ENCODE measurements at places on chromosomes 11 and 22.

- DNase-seq, result no peak
Measured at GRCh38 chr11:11605181-11605580, 16.6 kb downstream of the GALNT18 start.

GRCh38 chr11:10414181-10414580 is 40.9 kb upstream of the AMPD3 start:
- no peak for DNase-seq

- no peak for DNase-seq
Measured at GRCh38 chr11:119624629-119625028, 104.4 kb downstream of the NECTIN1 start.

- no peak for DNase-seq
Measured at GRCh38 chr11:498297-499181, 8.5 kb downstream of the RNH1 start.

DNA sequence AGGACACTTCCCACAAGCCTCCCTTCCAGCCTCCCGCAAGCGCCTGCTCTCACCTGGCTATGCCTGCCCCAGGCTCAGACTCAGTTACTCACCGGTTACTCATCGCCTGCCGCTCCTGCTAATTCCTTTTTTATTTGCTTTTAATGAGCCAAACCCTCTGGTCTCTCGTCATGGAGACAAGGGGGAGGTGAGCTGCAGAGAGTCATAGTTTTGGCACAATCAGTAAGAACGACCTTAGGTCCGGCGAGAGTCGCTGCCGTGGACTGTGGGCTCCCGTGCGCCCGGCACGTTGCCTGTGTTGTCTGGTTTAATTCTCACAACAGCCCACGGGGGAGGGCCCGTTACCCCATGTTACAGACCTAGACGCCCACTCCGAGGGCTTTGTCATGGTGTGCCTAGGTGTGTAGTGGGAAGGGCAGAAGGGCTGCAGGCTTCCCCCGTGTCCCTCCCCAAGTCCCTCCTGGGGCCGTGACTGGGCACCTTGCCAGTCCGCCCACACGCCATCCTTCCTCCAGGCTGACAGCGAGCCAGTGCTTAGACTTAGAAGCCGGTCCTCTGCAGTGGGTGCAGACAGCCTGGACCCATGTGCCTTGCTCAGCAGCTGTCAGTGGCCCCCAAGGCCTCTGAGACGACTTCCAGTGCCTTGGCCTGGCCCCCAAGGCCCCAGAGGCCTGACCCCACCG is 42.2 kb downstream of the WNT7B start:
- DNase-seq, result no peak

DNA sequence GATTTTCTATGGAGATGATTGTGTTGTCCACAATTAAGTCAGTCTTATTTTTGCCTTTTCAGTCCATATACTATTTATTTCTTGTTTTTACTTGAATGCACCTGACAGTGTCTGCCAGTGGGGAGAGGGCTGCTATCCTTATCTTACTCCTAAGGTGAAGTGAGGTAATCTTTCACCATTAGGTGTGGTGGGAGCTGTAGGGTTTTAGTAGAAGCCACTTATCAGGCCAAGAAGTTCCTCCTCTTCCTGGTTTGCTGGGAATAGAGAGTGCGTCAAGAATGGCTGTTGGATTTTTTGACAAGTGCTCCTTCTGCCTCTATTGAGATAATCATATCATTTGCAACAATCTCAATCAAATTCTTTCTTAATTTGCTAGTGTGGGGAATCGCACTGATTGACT is 108.4 kb downstream of the KCNQ1 start:
- DNase-seq, result no peak

DNA sequence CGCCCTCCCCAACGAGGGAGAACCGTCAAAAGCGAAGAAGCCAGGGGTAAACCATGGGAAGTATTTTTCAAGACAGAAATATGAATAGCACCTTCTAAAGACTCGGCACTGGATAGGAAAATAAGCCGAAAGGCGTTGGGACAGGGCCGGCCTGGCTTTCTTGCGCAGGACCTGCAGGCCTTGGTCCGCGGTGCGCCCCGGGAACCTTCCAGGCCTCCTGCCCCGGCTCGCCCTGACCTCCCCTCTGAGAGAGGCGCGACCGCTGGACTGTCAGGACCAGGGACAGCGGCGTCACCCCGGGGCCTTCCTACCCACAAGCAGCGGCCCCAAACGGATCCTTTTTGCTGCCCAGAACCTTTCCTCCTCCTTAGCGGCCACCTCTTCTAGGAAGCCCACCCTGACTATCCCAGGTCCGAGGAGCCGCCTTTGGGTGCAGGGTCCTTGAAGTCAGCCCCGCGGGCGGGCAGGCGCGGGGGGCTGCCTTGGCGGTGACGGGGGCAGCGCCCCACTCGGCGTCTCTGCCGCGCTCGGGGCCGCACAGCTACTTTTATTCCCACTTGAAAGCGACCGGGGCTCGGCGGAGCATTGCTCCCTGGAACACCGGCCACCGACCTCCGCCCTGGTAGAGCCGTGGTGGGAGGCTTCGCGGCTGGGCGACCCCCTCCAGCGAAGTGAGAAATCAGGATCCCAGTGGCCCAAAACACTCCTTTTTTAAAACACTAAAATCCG is 650 bp upstream of the MAPK11 start:
- peak; percentile 78 for DNase-seq

GRCh38 chr11:108468478-108468864 is 1.1 kb upstream of the C11orf65 start:
- no peak for DNase-seq

GRCh38 chr22:46213052-46213451 is 37.0 kb downstream of the CDPF1 start:
- DNase-seq, result no peak

GRCh38 chr11:105911454-105911853 is 110.6 kb downstream of the MSANTD4 start:
- DNase-seq, result no peak

- DNase-seq, result no peak
Measured at GRCh38 chr11:66880496-66881450, 23.9 kb downstream of the LRFN4 start.

DNA sequence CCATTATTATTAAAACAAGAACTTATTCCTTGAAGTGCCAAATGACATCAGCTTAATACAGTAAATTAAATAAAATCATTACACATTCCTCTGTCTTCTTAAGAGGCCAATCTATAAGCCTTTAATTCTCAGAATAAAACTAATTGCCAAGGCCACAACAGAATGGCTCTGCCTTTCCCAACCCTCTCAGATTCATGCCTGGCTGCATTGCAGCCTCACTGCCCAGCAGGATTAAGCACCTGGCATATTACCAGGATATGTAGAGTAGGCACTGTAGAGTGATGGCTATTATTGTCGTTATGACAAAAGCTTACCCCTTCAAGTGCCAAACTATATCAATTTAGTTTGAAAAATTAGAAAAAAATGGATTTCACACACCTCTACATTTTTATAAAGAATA is 9.4 kb upstream of the CALCA start:
- no peak for DNase-seq

GRCh38 chr11:43366677-43367076 is 8.0 kb downstream of the TTC17 start:
- no peak for DNase-seq

DNA sequence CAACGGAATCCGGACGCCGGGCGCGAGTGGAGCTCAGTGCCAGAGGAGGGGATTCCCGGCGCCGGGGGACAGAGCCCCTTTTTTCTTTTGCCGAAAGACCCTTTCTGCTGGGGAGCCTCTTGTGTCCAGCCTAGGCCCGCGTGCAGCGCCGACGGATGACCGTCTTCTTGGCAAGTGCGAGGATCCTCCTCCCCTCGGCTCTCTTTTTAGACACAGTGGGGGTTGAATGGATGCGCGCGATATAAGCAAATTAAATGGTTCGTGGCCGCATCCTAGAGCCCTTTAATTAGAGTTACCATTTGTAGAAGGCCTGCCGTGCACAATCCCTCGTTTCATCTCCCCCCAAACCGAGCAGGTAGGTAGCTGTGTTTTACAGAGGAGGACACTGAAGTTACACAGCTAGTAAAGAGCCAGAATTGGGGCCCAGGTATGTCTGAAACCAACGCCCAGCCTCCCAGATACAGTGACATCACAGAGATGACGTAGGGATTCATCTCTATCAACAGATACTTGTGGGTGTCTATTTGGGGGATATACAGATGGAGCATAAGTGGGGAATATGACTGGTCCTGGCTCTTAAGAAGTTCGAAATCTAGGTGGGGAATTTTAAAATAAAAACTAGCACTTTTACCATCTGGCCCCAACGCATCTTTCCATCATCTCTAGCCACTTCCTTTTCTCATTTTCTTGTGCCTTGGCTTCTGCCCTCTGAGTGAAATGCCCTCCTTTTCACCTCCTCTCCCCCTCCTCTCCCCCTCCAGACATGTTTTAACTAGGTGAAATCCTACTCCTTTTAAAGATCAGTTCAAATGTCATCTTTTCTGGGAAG is 875 bp downstream of the TCP11L1 start:
- peak; percentile 52 for DNase-seq

DNA sequence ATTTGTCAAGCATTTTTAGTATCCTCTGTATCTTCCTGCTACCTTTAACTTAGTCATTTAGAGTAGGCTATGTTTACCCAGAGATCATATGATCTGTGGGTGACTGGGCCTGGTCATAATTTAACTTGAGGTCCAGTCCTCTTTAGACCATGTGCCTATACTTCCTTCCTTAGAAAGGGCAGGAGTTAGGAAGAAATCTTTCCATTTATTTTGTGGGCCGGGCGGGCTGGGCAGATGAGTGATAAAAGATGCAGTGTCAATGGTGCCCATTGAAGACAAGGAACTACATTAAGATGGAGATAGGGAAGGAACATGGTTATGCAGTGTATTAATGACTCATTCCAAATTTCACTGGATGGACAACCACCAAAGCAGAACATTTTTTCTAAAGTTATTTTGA is 30.9 kb upstream of the PDE3B start:
- no peak for DNase-seq

GRCh38 chr22:33772745-33773144 is 147.5 kb downstream of the LARGE1 start:
- no peak for DNase-seq

GRCh38 chr11:62676698-62677097 is 2.2 kb downstream of the UBXN1 start:
- DNase-seq, result no peak

DNA sequence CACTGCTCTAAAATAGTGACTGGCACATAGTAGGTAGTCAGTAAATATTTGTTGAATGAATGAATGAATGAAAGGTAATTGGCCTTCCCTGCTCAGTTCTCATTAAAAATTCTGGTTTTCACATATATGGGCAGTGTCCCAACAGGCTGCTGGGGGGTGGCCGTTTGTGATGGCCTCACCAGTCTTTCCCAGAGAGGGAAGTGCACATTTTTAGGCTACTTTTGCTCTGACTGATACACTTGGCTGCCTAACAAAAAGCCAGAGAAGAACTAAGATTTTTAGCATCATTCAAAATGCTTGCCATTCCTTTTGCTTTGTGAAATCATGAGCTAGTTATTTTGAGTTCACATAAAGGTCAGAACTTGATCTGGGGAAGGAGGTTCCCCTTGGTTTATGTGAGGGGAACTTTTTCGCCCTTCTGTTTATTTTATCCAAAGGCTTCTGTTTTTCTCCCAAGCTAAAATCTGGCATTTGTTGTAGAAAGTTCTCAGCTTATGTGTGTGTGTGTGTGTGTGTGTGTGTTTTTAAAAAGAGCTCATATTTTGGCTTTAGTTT is 83.1 kb downstream of the PTPRJ start:
- no peak for DNase-seq

GRCh38 chr22:28630177-28630574 is 49.5 kb downstream of the TTC28 start:
- no peak for DNase-seq

GRCh38 chr11:78993802-78994430 is 419.3 kb upstream of the NARS2 start:
- no peak for DNase-seq

DNA sequence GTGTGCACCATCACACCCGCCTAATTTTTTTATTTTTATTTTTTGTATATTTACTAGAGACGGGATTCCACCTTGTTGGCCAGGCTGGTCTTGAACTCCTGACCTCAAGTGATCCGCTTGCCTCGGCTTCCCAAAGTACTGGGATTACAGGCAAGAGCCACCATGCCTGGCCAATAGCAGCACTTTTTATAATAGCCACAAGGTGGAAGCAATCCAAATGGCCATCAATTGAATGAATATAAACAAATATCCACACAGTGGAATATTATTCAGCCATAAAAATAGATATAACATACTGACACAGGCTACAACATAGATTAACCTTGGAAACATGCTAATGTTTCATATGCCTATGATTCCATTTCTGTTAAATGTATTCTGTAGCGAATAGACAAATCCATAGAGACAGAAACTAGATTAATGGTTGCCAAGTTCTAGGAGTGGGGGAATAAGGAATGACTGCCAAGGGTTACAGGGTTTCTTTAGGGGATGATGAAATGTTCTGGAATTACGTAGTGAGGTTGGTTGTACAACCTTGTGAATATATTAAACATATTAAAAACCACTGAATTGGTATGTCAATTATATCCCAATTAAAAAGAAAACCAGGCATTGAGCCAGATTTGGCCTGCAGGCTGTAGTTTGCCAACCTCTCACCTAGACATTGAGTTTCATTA is 4.8 kb downstream of the VPS51 start:
- no peak for DNase-seq

DNA sequence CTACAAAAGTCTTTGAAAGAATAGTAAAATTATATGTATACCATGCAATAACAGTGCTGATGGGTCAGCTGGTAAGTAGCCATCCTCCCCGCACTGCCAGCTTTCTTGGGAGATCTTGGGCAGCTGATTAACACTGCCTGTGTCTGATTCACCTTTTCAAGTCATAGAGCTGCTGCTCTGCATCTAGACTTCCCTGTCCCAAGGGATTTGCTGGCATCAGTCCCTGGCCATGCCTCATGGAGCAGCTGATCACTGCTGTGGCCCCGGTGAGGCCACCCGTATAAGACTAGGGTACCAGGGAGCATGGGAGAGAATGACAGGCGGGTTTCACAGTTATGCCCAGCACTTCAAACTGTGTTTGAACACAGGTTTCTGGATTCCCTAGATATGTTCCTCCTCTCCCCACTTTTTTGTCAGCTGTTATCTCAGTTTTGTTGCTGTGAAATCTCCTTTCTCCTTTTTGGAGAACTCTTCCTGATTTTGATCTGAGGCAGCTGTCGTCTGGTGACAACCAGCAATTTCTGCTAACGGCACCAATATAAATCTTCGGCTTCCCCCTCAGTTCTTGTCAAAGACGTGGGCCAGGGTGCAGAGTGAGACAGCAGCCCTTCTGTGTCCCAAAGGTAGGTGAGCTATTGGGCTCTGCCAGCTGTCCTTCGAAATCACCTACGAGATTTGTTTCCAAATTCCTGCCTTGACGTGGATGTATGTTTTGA is 438.9 kb downstream of the NTM start:
- no peak for DNase-seq

DNA sequence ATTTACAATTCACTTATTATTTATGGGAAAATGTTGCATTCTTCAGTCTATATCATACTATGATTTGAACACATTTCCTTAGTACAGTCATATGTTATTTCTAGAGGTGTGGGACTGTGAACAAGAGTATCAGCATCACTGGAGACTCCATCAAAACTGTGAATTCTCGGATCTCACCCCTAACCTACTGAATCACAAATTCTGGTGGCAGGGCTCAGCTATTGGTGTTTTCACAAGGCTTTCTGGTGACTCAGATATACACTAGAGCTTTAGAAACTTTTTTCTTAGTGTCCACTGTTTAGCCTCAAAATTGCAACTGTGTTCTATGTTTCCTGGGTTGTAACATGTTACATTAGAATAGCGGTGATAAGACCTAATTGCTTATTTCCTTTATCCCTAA is 352.9 kb upstream of the DDI1 start:
- no peak for DNase-seq
